ENCODE measurements at places on chromosomes 4 and X.

DNA sequence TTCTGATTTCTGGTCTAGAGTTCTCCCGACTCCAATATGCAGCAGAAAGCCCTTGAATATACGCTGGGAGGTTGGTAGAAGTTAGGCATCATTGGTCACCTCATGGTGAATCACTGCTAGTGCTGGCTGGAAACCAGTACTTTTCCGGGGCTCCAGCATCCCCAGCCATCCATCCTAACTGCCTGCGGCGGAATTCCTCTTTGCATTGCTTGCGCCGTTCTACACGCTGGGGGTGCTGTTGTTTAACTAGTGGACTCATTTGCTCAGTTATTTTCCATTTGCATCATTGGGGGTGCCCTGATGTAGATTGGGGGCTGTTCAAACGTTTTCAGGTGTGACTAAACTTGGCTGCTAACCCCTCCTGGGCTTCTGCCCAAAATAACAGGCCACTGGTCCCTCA lies 23.3 kb upstream of the GPR50 start:
- DNase-seq, result no peak

- DNase-seq, result no peak
These were observed 1995.9 kb downstream of the C4orf33 start for GRCh38 chr4:131091896-131092295.

DNA sequence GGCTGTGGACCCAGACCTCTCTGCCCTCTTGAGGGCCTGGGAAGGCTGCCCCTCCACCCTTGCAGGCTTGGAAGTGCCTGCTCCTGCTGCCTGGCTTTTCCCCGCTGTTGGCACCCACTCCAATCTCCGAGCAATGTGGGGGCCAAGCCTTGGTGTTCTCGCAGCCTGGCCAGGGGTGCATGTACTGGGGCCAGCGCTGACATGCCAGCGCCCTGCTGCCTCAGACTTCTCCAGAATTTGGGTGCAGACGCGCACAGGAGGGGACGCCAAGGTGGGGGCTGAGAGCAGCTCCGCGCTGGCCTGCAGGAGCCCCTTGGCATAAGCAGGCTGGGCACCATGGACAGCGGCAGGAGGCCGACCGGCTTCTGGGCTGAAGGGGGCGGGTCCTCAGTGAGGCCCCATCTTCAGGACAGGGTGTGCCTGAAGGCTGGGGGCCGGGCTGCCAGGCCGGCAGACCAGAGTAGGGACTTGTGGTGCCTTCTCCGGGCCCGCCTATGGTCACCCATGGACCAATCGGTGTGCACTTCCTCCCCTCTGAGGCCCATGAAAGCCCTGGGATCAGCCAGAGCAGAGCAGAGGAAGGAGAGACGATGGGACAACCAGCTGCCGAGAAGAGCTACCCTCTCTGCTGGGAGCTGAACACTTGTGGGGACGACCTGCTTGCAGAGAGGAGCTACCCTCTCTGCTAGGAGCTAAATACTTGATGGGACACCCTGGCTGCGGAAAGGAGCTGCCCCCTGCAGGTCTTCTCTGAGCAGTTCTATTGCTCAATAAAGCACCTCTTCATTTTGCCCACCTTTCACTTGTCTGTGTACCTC lies 118.3 kb downstream of the DNAAF6 start:
- DNase-seq, result no peak

DNA sequence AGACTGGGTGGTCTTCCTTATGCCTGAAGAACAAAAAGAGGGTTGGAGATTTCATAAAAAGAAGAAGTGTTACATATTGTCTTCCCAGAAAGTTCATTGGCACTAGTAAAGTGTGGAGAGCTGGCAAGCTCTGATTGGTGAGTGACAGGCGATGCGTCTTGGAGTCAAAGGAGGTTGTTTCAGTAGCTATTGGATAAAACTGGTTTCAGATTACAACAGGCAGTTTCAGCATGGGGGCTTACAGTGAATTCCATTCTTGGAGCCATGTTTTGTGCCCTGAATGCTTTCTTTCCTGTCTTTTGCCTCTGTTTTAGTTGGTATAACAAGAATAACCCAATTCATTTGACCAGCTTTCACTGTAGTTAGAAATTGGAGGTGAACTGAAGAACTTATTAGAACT lies 750.5 kb downstream of the ADGRL3 start:
- no peak for DNase-seq

- DNase-seq, result no peak
These were observed 2.5 kb downstream of the POU3F4 start for GRCh38 chrX:83510510-83511062.

DNA sequence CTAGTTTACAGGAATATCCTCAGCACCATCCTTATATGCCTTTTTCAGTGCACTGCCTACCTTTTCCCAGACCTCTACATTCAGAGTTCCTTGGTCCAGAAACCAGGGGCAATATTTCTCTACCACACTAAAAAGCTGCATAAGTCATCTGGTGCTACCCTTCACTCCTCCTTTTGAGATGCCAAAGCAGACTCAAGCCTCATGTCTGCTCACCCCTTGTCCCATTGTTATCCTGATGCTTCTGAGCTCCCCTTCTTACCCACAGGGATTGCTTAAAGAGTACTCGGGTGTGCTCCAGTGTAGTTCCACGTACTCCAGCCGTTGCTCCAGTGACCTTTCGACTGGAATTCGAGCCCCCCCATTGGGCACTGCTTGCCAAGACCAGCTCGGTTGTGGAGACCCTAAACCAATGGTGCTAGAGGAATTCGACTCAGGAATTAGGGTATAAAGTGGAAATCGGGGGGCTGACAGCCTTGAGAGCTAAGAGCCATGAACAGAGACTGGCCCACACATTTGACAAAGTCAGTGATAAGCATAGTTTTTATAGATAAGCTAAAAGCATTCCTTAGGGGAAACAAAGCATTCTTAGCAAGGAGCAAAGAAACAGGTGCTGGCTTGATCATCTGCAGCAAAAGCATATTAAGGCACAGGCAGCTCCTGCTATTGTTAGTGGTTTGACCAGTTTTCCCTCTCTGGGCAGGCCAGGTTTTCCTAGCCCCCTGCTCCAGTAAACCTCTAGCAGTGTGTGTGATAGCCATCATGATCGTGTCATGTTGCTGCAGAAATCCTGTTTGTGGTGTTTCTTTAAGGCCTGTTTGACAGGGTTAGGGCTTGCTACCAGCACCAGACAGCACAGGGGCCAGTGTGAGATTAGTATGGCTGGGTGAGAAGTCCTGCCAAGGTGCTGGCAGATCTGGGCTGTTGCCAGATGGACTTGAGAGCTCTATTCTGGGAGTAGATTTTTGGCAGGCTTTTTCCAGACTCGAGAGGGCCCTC lies 57.5 kb upstream of the WDR1 start:
- no peak for DNase-seq

DNA sequence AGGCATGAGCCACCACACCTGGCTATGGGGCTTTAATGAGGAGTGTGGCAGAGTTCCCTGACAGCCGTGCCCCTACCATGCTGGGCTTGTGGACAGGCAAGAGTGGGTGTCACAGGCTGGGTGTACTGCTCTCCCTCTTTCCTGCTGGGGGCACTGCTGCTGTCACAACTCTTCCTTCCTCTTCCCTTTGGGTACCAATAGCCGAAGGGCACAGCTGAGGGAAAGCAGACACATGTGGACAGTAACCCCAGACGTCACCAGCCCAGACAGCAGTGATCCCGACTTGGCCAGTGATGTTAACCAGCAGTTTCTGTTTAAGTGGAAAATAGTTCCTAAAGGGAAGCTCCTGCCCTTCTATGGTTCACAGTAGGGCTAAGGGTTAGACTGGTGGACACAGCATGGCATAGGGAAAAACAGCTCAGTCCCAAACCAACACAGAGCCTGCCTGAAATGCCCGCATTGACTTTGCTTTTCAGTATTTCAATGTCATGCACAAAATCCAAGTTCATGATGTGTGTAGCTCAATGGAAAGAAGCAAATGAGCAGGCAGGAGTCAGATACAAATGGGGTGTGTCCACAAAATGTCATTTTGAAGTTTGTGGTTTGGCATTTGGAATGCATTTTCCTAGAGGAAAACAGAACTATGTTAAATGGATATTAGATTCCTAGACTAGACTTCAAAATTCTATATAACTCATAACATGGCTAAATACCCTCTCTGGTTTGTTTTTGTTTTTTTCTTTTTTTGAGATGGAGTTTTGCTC lies 24.9 kb upstream of the DDX3X start:
- no peak for DNase-seq

DNA sequence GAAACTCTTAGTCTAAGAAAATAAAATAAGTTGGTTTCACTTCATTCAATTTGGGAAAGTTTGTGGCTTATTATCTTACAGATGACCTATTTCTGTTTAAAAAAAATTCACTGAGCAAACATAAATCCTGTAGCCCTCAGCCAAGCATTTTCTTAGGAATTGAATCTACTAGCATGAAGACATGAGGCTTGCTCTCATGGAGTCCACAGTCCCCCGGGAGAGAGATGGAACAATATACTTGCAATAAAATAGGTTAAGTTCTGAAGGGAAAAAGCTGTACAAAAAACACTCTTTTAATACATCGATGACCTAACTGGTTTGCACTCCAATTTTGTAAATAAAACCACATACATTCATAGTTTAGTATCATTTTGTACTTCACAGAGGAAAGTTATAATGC lies 642.6 kb upstream of the FAM241A start:
- DNase-seq, result no peak

DNA sequence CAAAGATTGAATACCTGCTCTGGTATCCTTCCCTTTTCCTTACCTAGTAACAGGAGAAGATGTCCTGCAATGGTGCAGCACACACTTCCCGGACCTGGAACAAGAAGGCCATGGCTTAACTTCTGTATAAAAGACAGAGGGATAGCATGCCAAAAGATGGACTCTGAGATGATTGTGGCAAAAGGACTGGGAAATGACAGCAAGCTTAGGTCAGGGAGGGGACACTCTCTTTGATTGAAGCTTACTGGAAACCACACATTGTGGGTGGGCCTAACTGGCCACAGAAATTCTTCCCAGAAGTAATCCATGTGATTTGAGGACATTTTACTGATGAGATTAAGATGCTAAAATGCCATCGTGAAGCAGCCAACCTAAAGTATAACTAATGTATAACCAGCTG lies 71.0 kb upstream of the OTUD4 start:
- DNase-seq, result no peak

DNA sequence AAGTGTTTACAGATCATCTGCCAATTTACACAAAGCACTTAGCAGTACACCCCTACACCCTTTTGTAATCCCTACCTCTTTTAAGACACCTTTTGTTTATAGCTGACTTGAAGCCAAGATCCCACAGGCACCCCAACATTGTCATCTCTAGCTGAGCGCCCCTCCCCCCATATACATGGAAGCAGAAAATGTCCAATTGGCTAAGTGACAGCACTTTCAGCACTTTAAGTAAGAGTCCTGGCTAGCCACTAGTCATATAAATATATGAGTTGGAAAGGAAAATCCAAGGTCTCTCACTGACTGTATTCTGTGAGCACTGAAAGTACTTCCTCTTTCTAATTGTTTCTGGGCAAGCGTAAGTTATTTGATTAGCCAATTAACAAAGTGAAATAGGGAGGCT lies 108.2 kb downstream of the NSUN7 start:
- DNase-seq, result no peak

DNA sequence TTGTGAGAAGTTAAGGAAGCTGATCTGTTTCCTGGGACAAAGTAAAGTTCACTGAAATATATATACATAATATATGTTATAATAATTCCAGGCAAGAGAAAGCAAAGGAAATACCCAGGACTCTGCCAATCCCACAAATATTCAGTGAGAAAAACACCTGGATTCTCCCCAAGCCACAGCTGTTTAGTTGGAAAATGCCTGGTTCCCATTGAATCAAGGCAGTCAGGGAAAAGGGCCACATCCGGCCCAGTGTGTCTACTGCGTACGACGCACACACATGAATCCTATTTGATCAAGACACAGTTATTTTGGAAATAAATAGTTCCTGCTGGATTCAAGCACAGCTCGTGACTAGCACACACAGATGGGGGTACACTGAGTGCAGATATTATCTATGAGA lies 6.3 kb upstream of the DCHS2 start:
- DNase-seq, result no peak

Data from activated naive CD4-positive, alpha-beta T cell (primary cell).